HuH-7 (cell line): ENCODE measurements at places on chromosomes 3 and 15.

DNA sequence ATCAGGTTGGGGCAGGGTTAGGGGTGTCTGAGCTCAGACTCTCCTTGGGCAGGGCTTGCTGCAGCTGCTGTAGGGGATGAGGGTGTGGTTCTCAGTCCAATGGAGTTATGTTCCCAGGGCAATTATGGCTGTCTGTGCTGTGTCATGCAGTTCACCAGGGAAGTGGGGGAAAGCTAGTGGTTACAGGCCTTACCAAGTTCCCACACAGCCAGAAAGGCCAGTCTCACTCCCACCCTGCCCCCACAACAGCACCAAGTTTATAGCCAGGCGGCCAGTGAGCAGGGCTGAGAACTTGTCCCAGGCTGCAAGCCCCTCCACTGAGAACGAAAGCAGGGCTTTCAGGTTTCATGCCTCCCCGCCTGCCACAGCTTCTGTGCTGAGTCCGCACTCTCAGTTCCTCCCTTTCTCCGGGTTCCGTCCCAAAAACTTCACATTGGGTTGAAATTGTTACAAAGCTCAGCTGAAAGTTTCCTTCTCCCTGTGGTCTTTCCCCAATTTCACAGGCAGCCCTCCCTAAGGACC lies 19.6 kb upstream of the CPOX start:
- no peak for DNase-seq

- DNase-seq = no peak
Observed at GRCh38 chr3:32913790-32914446, 37.5 kb upstream of the CCR4 start.

DNA sequence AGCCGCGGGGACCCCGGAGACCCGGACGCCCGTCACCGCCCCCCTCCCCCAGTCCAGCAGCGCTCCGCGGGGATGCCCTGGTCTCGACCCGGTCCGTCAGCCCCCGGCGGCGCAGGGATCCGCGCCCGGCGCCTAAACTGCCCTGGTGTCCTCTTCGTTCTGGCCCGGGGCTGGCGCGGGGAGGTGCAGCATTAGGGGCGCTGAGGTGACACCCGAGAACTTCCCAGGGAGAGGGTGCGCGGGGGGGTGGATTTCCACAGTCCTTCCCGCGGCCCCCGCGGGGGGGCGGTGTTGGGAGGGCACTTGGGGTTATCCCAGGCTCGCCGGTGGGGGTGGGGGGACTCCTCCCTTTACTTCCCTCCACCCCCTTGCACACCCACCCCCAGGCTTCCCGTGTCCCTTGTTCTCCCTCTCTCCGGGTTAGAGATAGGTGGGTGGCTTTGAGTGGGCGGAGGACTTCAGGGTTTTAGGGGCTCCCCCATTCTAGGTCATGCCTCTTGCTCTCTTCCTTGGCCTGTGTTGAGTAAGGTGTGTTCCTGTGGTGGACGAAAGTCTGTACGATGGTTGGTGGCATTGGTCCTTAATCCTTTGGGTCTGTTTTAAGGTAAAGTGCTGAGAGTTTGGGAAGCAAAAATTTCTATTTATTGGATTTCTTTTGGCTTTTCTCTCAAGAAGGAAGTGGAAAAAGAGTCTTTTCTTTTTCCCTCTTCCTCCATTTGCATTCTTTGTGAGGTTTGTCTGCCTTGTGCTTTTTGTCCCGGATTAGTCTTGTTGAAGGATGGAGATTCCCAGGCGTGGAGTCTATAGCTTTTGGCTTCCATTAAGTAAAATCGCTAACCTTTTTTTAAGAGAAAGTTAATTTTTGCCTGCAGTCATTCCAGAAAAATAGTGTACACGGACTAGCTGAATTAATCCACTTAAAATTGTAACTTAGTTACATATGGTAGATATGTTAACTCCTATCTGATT lies 811 bp downstream of the SKIL start:
- peak; percentile 57 for DNase-seq

GRCh38 chr3:191382661-191383060 lies 52.3 kb upstream of the UTS2B start:
- no peak for DNase-seq

DNA sequence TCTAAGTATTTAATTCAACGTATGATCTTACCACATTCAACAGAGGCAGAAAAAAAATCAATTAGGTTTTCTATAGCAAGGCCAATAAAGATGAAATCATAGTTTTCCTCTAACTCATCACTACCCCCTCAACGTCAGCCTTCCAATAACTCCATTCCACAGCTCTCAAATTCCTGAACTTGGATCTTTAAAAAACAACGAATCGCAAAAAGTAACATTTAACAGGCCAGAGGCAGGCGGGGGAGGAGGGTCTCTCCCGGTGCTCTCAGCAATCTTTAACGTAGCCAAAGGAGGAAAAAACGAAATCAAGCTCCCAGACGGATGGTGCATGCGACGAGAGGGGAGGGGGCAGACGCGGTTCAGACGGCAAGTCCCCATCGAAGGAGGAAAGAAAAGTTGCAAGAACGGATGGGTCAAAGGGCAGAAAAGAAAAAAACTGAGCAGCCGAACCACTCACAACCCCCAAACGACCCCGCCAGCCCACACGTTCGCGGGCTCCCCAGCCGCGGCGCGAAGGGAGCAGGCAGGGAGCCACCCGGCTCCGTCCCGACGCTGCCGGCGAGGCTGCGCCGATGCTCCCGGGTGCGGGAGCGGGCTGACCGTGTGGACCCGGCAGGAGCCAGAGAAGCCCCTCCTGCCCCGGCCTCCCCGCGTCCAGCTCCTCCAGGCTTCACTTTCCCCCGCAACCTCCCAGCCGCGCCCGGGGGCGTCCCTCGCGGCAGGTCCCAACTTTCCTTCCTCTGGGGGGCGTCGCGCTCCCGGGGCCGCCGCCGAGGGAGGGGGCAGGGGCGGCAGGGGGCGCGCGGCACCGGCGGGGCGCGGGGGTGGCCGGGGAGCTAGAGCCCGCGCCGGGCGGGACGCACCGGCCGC lies 703 bp downstream of the PEAK1 start:
- DNase-seq = peak; percentile 53

DNA sequence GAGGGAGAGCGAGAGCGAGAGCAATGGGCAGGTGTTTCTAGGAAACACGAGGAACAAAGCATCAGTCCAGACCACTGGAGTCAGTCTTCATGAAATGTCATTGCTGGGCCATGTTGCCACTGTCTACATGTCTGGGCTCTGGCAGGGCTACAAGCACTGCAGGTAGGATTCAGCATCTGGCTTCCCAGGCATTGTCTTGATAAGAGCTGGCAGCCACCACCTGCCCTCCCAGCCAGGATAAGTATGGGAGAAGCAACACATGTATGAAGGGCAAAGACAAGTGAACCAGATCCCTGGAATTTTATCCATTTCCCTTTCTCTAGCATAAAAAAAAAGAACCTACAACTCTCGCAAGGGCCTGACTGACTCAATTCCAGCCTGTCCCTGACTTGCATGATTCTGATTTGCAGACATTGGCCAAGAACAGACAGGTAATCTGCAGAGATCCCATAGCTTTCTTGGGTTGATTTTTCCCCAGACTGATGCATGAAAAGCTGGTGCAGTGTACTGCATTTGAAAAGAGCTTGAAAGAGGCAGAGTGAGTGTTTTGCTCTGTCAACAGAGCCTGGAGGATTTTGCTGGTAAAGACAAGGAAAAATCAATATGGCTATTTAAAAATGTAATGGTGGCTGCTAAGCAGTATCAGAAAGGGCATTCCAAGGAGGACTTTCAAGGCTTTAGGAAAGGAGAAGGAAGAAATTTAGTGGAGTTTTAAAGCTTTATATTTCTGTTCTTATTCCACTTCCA lies 157.2 kb upstream of the MYRIP start:
- no peak for DNase-seq
